ENCODE measurements at places on chromosomes 1 and 21.

- no peak for DNase-seq
These were observed 32.7 kb downstream of the TFAP2E start for GRCh38 chr1:35605867-35606182.

- DNase-seq, result no peak
These were observed 470.2 kb downstream of the DISC1 start for GRCh38 chr1:232096751-232097150.

- DNase-seq, result no peak
These were observed 209.6 kb downstream of the GIPC2 start for GRCh38 chr1:78255383-78255782.

- DNase-seq, result no peak
These were observed 111.2 kb downstream of the IFI44 start for GRCh38 chr1:78760858-78761257.

DNA sequence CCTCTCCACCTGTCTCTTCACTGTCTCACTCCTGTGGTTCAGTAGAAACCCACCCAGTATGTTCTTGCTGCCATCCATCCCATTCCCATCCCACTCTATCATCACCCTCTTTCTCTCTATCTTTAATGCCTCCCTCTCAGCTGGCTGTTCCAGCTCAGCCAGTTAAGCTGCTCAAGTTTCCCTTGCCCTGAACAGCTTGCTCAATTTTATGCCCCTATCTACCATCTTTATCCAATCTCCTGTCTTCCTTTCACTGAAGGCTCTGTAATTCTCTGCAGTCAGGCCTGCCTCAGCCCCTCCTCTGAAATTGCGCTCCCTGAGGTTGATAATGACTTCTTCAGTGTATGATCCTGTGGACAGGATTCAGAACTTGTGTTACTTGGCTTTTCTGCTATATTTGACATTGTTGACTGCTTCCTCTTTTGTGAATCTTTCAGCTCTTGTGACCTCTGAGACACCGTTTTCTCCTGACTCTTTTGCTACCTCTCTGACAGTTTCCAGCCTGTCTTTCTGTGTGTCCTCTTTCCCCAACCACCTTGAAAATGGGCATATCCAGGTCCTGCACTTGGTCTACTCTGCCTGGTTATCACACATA lies 13.9 kb upstream of the BCAR3 start:
- DNase-seq, result no peak

GRCh38 chr1:12491656-12492055 lies 126.4 kb downstream of the DHRS3 start:
- DNase-seq, result no peak

DNA sequence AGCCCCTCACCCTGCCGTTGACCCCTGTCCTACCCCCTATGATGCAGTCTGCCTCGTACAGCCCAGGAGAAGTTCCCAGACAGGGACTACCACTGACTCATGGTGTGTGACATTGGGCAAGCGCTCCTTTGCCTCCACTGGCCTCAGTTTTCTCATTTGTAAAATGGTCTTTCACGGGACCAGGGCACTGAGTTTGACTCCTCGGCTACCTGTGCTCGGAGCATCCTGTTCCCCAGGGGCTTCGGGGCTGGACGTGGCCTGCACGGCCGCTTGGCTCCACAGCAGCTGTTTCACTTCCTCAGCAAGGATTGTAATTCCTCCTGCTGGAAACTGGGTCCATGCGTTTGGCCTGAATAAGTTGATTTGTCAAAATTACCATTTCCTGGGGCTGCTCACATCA lies 277.3 kb downstream of the MATN1 start:
- no peak for DNase-seq

GRCh38 chr1:19369396-19370090 lies 57.4 kb downstream of the SLC66A1 start:
- no peak for DNase-seq

GRCh38 chr1:18908911-18909771 lies 6.8 kb upstream of the ALDH4A1 start:
- DNase-seq, result no peak

Measured in activated CD8-positive, alpha-beta memory T cell treated with anti-CD3 and anti-CD28 coated beads, Interleukin-2, amount 50 U/mL, for 4 hours (primary cell).